ENCODE measurements at places on chromosomes 13 and 19. TPM values are rescaled to one million over a fixed set of nuclear protein-coding genes. Genes with fewer than 3 reads are reported as not detected.

DNA sequence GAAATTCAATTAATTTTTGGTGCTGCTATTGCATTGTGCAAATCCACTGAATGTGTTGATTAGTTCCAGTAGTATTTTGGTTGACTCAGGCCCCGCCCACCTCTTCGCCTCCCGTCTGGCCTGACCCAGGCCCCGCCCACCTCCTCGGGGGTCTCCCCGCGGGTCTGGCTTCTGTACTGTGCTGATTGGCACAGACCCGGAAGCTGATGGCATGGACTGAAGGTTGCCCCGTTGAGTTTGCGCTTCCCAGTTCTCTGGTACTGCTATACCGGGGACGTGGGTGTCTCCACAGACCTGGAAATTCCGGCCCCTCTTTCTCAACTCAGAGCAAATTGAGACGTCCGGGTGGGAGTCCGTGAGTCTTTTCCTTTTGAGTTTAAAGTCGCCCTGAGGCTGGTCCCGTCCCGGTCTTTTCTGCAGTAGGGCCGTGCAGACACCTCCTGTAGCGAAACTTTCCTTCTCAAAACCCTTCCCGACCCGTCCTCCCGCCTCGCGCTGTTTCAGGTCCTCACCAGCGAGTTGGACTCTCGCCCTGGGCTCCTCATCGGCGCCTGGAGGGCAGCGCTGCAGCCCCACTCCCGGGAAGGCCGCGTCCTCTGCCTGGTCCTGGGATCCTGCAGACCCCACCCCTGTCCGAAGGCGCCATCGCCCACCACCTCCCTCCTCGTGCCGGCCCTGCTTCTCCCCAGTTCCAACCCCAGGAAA, 14.8 kb downstream of the ZNF701 start:
- H3K27ac ChIP-seq: peak overlapping the region; percentile 19
- peaks cover 79% of the 10 kb centered on the region for H3K36me3 ChIP-seq

Gene S1PR5
- total RNA-seq: 0.92 TPM

DNA sequence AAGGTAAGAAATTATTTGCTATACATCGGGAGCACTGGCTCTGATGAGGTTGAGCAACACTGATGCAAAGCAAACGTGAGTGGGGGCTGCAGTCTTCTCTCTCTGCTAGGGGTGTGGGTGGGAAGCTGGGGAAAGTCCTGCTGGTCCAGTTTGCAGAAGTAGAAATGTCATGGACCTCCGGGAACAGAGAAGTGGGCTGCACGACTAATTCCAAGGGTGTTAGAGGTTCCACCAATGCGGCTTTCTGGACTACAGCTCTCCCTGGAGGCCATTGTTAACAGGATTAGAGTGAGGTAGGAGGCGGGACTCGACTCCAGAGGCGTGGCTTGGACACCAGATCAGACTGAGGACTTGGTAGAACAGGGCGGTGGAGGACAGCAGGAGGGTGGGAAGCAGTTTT, 5.7 kb upstream of the FBXO27 start:
- H3K4me1 ChIP-seq: no peaks in the 10 kb centered on the region
- peaks cover 38% of the 10 kb centered on the region for H3K27me3 ChIP-seq
- no peaks in the 10 kb centered on the region for H3K36me3 ChIP-seq

GRCh38 chr13:60620611-60621395, 223.8 kb downstream of the TDRD3 start:
- no peak overlapping the region for H3K27ac ChIP-seq
- no peaks in the 10 kb centered on the region for H3K36me3 ChIP-seq
- H3K4me3 ChIP-seq: no peak overlapping the region
- H3K4me1 ChIP-seq: no peaks in the 10 kb centered on the region
- no peaks in the 10 kb centered on the region for H3K27me3 ChIP-seq

DNA sequence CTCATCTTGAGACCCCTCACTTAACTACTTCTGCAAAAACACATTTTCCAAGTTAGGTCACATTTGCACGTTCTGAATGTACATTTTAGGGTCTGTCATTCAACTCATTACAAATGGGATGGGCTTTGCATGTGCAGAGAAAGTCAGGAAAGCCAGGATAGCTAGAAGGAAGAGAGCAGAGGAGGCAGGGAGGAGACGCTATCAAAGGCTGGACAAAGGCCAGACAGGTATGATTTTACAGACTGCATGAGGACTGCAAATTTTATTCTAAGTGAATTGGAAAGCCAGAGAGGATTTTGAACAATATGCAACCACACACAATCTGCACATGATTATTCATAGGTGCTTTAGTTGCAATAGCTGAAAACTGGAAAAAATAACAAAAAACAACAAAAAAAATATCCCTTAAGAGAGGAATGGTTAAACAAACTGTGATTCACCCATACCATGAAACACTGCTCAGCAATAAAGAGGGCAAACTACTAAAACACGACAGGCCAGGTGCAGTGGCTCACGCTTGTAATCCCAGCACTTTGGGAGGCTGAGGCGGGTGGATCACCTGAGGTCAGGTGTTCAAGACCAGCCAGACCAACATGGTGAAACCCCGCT, 21.1 kb downstream of the SYDE1 start:
- H3K27ac ChIP-seq: no peak overlapping the region
- no peaks in the 10 kb centered on the region for H3K27me3 ChIP-seq
- no peak overlapping the region for H3K4me3 ChIP-seq
- peaks cover 1% of the 10 kb centered on the region for H3K36me3 ChIP-seq
- DNase-seq: no peak

GRCh38 chr19:45455707-45456499, 11.9 kb upstream of the FOSB start:
- DNase-seq: peak; percentile 96
- H3K4me1 ChIP-seq: peaks cover 24% of the 10 kb centered on the region
- H3K36me3 ChIP-seq: no peaks in the 10 kb centered on the region
- peak overlapping the region; percentile 84 for H3K27ac ChIP-seq

DNA sequence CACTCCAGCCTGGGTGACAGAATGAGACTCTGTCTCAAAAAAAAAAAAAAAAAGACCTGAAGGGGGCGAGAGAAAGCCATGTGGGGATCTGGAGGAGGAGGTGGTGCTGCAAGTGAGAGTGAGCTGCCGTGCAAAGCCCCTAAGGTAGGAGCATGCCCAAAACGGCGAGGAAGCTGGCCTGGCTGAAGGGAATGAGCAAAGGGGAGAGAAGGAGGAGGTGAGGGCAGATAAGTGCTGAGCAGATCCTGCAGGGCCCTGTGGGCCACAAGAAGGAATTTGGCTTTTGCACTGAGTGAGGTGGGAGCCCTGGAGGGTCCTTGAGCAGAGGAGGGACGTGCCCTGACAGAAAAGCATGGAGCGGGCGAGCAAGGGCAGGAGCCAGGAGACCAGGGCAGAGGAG, 19.4 kb upstream of the ADGRE5 start:
- H3K4me3 ChIP-seq: no peak overlapping the region
- no peak overlapping the region for H3K27ac ChIP-seq
- H3K4me1 ChIP-seq: peaks cover 12% of the 10 kb centered on the region
- H3K36me3 ChIP-seq: no peaks in the 10 kb centered on the region

DNA sequence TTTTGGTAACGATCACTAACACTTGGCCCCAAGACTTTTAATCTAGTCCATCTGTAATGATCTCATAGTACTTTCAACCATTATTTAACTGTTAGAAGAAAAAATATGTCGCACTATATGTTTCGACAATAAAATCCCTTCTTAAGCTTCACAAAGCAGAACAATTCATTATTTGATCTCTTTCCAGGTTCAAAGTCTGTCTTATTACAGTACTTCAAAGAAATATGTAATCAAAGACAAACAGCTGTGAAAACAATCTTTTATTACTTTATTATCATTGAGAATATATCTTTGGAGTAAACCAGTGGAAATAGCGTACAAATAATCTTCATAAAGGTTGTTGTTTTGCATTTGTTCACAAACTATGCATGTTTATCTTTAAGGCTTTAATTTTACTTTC, 93.5 kb downstream of the DACH1 start:
- no peaks in the 10 kb centered on the region for H3K27me3 ChIP-seq
- no peak overlapping the region for H3K27ac ChIP-seq
- no peak overlapping the region for H3K4me3 ChIP-seq
- no peaks in the 10 kb centered on the region for H3K36me3 ChIP-seq
- H3K4me1 ChIP-seq: no peaks in the 10 kb centered on the region

- no peaks in the 10 kb centered on the region for H3K36me3 ChIP-seq
- no peak overlapping the region for H3K4me3 ChIP-seq
- DNase-seq: no peak
- H3K27ac ChIP-seq: no peak overlapping the region
Measured at GRCh38 chr13:45863709-45864590, 12.4 kb upstream of the SIAH3 start.

DNA sequence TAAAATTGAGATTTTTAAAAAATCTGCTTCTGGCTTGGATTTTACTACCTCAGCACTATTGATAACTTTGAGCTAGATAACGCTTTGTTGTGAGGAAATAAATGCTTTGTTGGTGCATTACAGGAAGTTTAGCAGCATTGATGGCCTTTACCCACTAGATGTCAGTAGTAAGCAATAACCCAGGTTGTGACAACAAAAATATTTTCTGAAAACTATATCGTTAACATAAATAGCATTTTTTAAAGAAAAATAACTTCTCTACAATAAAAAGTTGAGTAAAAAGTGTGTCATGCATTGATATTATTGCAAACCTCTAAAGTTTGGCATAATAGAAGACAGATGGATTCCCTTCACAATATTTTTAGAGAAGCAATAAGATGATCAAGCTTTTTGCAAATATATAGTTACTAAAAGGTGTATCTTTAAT, 1246.5 kb downstream of the UQCRFS1 start:
- H3K4me3 ChIP-seq: no peak overlapping the region
- H3K27ac ChIP-seq: no peak overlapping the region
- H3K36me3 ChIP-seq: no peaks in the 10 kb centered on the region
- H3K4me1 ChIP-seq: no peaks in the 10 kb centered on the region

DNA sequence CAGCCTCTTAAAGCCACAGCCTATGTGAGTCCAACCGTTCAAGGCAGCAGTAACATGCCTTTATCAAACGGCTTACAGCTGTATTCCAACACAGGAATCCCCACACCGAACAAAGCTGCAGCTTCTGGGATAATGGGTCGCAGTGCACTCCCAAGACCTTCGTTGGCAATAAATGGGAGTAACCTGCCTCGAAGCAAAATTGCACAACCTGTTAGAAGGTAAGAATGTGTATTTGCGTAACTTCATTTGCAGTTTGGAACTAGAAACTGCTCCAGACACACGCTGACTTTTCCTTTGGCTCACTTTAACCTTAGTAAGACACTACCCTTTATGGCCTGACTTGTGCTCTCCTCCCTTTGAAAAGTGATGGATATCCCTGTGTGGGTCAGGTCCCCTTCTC, 63.4 kb downstream of the SLAIN1 start:
- peaks cover 14% of the 10 kb centered on the region for H3K36me3 ChIP-seq
- no peak for DNase-seq
- H3K4me1 ChIP-seq: no peaks in the 10 kb centered on the region
- H3K4me3 ChIP-seq: no peak overlapping the region
- H3K27me3 ChIP-seq: no peaks in the 10 kb centered on the region

GRCh38 chr13:42760951-42761350, 20.4 kb upstream of the FAM216B start:
- no peak overlapping the region for H3K4me3 ChIP-seq
- H3K4me1 ChIP-seq: no peaks in the 10 kb centered on the region
- peak overlapping the region; percentile 37 for H3K27ac ChIP-seq
- H3K27me3 ChIP-seq: no peaks in the 10 kb centered on the region
- no peak for DNase-seq

DNA sequence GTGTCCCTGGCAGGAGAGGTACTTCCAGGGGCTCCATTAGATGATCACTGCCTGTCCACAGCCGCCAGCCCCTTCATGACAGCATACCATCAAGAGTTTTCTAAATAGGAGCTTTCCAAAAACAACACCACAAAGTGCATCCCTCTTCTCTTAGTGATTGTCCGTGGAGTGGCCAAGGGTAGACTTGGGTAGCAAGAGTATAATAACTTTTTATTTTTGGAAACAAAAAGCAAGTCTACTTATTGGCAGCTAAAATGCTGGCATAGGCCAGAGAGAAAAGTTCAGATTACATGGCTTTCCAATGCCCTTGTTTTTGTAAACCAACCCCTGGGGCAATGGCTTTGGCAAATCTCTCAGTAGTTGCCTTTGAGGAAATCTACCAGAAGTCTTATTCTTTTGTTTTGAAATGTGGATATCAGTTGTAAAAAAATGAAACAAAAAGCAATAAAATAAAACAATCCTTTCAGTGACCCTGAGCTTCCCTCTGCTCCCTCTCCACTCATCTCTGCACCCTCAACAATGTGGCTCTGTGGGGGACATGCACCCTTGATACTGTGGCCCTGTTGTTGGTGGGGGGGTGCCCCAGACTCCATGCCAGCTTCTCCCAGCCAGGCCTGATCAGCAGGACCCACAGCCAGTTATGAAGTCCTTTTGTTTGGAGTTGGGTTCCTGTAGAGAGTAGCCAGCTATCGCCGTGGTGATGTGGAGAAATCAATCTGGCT, 294.1 kb downstream of the DLEU7 start:
- no peaks in the 10 kb centered on the region for H3K4me1 ChIP-seq
- H3K27ac ChIP-seq: no peak overlapping the region
- H3K36me3 ChIP-seq: no peaks in the 10 kb centered on the region
- no peaks in the 10 kb centered on the region for H3K27me3 ChIP-seq

GRCh38 chr19:798415-799075, 1.3 kb downstream of the PTBP1 start:
- no peaks in the 10 kb centered on the region for H3K27me3 ChIP-seq
- peak overlapping the region; percentile 78 for H3K27ac ChIP-seq
- DNase-seq: no peak
- H3K4me3 ChIP-seq: peak overlapping the region; percentile 82
- peaks cover 43% of the 10 kb centered on the region for H3K4me1 ChIP-seq

- no peaks in the 10 kb centered on the region for H3K27me3 ChIP-seq
- H3K36me3 ChIP-seq: no peaks in the 10 kb centered on the region
- no peak for DNase-seq
- H3K27ac ChIP-seq: no peak overlapping the region
Measured at GRCh38 chr19:28977826-28978225, 235.1 kb downstream of the UQCRFS1 start.

Gene ZNF546
- 5.1 TPM for total RNA-seq

DNA sequence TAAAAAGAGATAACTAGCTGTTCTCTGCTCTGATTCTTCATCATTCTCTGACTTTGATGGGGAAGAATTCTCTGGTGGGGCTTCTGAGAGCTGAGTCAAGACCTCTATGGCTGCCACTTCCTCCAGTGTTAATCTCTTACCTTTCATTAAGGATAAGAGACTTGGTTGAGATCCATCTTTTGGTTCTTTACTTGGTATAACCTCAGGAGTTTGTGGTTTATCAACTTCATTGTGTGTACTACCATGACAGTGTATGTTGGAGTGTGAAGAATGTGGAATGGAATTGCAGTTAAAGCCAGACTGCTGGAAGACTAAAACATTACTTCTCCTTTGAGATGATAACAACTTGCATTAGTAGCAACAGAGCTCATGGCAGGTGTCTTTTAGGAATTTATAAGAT, 222.0 kb downstream of the SLITRK5 start:
- no peaks in the 10 kb centered on the region for H3K4me1 ChIP-seq
- no peak for DNase-seq

GRCh38 chr19:10449037-10449436, 28.7 kb downstream of the PDE4A start:
- no peaks in the 10 kb centered on the region for H3K27me3 ChIP-seq
- H3K36me3 ChIP-seq: peaks cover 47% of the 10 kb centered on the region
- H3K4me1 ChIP-seq: no peaks in the 10 kb centered on the region
- H3K4me3 ChIP-seq: no peak overlapping the region
- DNase-seq: no peak

Gene PSPN
- 1.9 TPM for total RNA-seq

Gene MRPS31
- total RNA-seq: 18.4 TPM
